ENCODE measurements at places on chromosomes 7 and 10.

- no peak for DNase-seq
Observed at GRCh38 chr10:73771722-73772280, 10.0 kb upstream of the CHCHD1 start.

GRCh38 chr10:13784067-13784466, 197.3 kb downstream of the PRPF18 start:
- DNase-seq = peak; percentile 68

GRCh38 chr10:5595591-5595990, 70.8 kb downstream of the ASB13 start:
- peak; percentile 67 for DNase-seq

DNA sequence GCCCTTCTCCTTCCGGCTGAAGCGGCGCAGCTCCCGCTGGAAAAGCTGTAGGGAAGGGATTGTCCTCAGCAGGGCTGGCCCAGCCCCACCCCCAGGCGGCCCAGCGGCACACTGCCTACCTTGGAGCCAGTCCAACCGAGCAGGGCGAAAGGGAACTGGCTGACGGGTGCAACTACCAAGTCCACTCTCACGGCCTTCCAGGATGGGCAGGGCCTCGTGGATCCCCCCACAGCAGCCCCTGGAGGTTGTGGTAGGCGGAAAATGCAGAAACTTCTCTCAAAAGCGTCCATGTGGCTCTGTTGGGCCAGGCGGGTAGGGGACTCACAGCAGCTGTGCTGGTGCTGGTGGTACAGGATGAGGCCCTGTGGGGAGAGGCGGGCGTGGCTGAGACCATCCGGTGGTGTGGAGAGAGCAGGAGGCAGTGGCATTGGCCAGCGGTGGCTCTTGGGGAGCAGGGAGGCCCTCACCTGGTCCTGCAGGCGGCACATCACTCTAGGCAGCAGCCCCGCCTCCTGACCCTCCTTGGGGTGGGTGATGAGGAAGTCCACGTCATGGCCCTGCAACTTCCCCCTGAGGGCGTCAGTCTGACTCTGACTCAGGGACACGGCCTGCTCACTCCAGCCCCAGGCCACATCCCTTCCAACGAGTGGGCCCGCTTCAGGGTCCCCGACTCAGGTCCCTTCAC, 8.4 kb upstream of the PGAM2 start:
- DNase-seq = peak; percentile 86

GRCh38 chr10:127556916-127557315, 7.8 kb downstream of the NPS start:
- DNase-seq = peak; percentile 3

GRCh38 chr7:83872501-83872900, 223.6 kb upstream of the SEMA3E start:
- no peak for DNase-seq

DNA sequence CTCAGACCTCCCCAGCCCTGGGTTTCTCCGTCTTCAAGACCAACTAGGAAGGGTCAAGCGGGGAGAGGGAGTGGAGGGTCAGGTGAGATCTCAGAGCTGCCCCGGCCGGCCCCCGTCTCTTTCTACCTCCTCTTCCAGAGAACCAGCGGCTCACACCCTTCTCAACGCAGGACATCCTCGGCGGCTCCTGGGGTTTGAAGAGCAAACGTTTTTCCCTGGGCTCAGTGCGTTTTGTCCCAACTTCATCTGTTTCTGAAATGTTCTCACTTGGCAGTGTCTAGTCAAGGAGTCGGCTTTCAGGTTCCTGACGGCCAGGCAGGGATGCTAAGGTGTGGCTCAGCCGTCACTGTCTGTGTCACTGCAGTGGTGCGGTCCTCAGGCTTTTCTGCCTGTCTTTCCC, 416.4 kb upstream of the FOXK1 start:
- DNase-seq = no peak

GRCh38 chr10:21352886-21353285, 172.6 kb downstream of the SKIDA1 start:
- DNase-seq = no peak

GRCh38 chr10:84194424-84195043, at the start of gene CDHR1:
CDHR1 (plus strand) TSS chr10:84194537; CDS start chr10:84194761, 224 bp downstream.
- peak; percentile 29 for DNase-seq

DNA sequence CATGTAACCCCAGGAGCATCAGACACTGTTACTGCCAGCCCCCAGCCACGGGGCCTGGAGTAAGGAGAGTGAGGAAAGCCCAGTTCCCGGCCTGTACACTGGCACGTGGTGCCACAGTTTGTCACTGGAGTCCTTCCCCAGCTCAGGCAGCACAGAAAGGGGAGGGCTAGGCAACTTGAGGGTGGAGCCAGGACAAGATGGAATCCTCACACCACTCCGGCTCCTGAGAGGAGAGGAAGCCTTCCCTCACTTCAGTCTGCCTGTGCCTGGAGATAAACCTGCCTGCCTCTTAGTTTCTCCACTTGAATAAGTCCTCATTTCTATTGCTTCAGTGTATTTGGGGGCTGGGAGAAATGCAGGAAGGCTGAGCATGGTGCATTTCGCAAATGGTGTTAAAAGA, 176.0 kb downstream of the KIAA1217 start:
- no peak for DNase-seq

DNA sequence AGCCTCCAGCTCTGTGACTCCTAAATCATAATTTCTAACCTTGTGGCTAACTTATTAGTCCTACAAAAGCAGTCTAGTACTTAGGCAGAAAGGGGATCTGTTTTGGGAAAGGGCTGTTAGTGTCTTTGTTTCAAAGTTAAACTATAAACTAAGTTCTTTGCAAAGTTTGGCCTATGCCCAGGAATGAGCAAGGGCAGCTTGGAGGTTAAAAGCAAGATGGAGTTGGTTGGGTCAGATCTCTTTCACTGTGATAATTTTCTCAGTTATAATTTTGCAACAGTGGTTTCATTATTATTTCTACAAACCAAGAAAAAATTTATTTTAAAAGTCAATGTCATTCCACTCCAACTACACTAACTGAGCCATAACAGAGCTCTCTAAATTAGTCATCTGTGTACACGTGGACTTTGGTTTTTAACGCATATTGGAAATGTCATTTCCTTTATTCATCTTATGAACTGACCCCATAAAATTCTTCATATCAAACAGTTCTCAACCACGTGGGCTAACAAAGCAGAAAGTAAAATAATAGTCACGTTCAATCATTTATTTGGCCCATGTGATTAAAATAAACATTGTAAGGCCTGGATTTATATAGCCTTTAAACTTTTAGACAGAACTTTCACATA, 143.2 kb upstream of the C7orf33 start:
- no peak for DNase-seq

DNA sequence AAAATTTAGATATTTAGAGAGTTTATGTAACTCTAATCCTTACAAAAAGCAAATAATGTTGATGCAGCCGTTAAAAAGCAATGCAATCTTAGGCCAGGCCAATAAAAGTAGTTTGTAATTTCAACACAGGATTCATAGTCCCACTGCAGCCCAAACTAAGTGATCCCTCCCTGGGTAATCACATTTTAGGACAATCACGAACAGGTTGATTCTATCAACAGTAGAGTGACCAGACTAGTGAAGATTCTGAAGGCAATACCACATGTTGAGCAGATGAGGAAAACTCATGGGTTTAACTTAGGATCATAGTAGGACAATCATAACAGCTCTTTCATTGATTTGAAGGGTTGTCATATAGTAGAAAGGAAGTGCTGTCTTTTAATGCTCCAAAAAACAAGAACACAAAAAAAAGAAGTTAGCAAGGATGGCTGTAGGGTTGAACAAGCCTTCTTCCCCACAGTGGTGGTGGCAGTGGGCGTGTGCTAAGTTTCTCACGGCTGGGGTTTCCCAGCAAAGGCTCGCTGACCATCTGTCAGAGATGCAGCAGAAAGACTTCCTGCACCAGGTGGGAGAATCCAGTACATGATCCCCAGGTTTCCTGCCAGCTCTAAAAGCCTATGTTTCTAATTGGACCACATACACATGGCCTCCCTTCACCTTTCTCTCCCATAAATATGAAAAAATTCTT, 212.2 kb downstream of the CHRM2 start:
- peak; percentile 18 for DNase-seq

DNA sequence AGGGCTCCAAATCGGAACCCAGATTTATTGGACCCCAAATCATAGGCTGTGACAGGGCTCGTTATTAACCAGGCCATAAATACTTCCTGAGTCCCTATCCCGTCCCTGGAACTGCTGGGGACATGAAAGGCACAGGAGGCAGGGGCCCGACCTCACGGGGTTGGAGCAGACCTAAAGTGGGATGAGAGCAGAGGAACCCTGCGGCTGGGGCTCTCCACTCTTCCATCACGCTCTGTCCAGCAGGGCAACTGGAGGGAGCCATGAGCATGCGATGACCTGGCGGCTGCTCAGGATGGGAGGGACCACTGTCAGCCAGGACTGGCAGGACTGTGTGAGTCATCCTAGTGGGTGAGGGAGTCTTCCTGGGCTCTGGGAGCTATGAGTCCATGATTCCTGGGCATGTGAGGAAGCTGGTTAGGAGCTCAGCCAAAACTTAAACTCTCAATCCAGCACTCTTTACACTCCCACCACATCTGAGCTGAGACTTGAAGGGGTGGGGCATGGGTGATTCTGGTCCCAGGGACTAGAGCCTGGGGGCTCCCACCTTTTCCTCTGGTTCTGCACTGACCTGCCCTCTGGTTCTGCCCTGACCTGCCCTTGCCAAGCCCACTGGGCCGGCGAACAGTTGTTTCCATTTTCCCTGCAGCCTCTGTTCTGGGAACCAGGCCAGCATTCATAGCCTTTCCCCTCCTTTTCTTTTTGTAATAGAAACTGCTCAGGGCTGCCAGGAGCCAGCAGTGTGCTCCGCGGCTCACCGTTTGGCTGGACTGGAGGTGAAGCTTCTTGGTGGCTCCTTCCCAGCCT, 47.1 kb downstream of the SYPL1 start:
- DNase-seq = peak; percentile 98

- DNase-seq = no peak
Observed at GRCh38 chr10:81662837-81663236, 212.2 kb upstream of the NRG3 start.

GRCh38 chr10:84546609-84547008, 218.2 kb downstream of the CCSER2 start:
- no peak for DNase-seq

DNA sequence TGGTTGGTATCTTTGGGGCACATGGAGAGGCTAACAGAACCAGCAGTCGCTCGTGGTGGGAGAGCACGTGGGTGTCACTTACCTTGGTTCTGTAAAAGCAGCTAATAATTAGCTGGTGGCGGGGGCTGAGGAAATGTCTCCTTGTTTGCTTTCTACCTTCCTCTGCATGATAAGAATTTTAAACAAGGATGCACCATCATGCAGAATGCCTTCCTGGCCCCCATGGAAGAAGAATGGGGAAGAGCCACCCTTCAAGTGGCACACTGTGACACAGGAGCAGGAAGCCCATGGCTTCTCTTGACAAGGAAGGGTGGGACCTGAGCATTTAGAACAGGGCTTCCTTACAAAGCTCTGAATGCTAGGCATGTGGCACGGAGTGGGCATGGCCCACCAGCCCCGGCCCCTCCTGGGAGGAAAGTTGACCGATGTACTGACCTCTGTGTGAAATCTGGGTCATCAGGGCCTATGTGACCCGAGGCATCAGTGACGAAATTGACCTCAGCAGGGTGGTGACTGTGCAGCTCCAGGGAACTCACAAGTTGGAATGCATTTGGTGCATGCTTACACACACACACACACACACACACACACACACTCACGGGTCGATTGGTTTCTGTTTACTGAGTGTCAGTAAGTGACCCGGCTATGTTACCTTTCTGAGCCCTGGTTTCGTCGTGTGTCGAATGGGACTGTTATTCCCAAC, 116.9 kb upstream of the ANLN start:
- peak; percentile 24 for DNase-seq

DNA sequence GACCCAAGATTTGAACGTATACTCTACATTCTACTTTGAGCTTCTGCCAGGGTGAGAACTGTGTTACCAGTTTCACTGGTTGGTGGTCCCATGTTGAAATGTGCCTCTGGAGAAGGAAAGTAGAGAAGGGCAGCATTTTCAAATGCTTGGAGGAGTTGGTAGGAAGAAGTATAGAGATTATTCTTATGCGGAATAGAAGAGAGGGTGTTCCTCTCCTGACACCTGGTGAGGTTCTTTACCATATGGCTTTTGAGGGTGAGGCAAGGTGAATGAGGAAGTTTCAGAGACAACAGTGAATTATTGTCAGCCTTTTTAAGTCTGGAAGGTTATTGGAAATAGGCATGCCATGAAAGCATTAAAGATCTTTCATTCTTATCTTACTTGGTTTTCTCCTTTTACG, 34.3 kb downstream of the R3HCC1L start:
- DNase-seq = no peak

- no peak for DNase-seq
Observed at GRCh38 chr10:49667991-49668390, 11.5 kb upstream of the C10orf53 start.

DNA sequence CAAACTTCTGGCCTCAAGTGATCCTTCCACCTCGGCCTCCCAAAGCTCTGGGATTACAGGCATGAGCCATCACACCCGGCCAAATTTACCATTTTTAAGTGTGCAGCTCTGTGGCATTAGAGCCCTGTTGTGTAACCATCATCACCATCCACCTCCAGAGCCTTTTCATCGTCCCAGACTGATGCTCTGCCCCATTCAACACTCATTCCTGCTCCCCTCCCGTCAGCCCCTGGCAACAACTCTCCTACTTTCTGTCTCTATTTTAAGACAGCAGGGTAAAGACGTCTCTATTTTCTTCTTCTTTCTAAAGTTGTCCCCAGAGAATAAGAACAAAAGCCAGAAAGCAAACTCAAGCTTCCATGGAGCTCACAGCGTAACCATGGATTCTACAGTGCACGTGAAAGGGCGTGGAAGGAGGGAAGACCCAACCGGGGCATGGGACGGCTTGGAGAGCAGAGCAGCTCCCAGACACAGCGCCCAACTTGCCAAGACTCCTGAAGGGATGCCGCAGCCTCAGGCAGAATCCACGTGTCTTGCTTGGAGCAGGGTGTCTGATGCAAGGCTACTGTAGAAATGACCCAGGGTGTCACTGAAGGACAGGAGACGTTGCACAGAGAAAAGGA, 42.7 kb upstream of the PITRM1 start:
- no peak for DNase-seq

GRCh38 chr7:113945018-113945938, 26.5 kb upstream of the PPP1R3A start:
- no peak for DNase-seq

GRCh38 chr7:2737771-2738540, 50.0 kb downstream of the AMZ1 start:
- DNase-seq = no peak

- no peak for DNase-seq
Observed at GRCh38 chr10:49135575-49136313, 1.9 kb upstream of the FAM170B start.

DNA sequence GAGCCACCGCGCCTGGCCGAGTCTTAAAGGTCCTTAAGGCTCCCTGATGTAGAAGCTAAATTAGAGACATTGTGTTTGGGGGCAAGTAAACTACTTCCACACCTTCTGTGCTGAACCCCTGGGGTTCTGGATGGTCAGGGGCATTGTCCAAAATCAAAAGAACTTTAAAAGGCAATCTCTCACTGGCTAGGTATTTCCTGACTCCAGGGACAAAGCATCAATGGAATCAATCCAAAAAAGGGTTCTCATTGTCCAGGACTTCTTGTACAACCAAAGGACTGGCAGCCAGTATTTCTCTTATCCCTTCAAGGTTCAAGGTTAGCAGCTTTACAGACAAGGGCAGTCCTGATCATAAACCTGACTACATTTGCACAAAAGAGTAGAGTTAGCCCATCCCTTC, 24.0 kb downstream of the SRPK2 start:
- DNase-seq = peak; percentile 34

All from EH (cell line).